ENCODE measurements at places on chromosomes 7 and 10.

DNA sequence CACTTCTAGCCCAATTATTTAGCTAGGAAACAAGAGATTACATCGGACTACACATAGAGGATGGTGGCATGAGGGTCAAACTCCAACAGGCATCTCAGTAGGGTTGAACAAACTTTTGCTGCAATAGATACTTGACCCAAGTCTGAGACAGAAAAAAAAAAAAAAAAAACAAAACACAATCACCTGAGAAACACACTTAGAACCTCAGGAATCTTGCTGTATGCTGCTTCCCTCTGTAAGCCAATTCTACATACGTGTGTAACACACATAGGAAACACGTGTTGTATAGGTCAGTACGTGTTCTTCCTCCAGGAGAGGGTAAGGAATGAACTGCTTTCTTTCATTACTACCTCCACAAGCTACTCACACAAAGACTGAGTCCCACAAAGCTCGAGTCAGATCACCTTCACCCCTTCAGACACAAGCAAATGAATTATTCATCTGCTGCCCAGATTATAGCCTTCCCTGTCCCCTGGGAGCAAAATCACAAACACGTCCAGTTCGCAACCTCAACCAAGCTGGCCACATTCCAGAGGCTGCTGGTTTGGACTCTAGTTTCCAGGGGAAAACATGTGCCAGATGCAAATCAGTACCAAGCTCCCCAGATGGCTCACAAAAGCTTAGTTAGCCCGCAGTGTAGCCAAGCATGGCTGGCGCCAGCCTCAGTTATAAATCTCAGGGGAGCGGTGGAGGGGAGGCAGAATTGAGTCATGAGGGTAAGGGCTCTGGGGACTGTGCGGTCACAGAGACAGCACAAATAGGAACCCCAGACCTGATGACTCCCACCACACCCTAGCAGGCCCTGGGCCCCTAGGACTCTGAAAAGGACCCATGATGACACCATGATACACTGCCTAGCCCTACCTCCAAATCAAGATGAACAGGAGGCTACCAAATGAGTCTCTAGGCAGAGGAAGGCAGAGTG lies 15.1 kb downstream of the PSAP start:
- DNase-seq = peak; percentile 72

- no peak for DNase-seq
Measured at GRCh38 chr7:39459636-39460035, 106.6 kb upstream of the YAE1 start.

- DNase-seq = no peak
Measured at GRCh38 chr10:103968441-103969391, 1.8 kb downstream of the SLK start.

GRCh38 chr7:43501870-43502269 lies 81.0 kb upstream of the STK17A start:
- no peak for DNase-seq

- DNase-seq = no peak
Measured at GRCh38 chr10:71038091-71038633, 149.8 kb upstream of the PCBD1 start.

DNA sequence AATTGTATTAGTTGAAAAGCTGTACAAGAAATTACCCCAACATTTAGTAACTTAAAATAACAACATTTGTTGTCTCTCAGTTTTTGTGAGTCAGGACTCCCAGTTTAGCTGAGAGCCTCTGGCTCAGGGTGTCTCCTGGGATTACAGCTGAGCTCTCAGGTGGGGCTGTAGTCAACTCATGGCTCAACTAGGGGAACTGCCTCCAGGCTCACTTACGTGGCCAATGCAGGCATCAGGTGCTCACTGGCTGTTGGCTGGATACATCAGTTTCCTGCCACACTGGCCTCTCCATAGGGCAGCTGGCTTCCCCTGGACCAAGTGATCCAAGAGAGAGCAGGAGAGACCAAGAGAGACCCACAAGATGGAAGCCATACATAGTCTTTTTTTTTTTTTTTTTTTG lies 17.5 kb downstream of the CCNY start:
- DNase-seq = no peak

DNA sequence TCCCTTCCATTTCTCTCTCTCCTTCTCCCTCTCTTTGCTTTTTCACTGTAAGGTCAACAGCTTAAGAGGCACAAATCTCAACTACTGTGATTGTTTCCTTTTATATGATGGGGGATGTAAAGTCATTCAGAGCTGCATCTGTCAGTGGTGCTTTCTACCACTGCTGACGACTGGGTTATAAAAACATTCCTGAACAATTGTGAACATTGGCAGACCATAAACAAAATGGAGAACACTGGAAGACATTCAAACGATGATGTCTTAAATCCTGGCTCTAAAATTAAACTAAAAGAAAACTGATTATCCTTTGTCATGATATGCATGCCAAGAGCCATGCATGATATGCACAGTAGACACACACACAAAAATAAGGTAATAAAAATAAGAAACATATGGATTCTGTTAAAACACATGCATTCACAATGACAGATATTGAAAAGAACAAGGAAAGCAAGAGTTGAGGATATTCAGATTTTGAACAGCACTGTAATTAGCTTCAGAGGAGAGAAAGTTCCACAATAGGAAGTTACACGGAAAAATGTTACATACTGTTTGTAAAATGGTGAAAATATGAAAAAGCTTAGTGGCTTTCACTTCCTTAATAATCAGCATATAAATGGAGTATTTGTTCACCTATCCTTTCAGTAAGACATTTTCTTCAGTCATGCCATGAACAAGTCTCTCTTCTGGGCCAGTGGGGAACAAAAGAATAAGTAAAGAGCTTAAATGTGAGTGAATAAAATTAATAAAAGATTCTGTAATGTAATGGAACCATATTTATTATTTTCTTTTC lies 89.2 kb downstream of the RNLS start:
- DNase-seq = no peak

DNA sequence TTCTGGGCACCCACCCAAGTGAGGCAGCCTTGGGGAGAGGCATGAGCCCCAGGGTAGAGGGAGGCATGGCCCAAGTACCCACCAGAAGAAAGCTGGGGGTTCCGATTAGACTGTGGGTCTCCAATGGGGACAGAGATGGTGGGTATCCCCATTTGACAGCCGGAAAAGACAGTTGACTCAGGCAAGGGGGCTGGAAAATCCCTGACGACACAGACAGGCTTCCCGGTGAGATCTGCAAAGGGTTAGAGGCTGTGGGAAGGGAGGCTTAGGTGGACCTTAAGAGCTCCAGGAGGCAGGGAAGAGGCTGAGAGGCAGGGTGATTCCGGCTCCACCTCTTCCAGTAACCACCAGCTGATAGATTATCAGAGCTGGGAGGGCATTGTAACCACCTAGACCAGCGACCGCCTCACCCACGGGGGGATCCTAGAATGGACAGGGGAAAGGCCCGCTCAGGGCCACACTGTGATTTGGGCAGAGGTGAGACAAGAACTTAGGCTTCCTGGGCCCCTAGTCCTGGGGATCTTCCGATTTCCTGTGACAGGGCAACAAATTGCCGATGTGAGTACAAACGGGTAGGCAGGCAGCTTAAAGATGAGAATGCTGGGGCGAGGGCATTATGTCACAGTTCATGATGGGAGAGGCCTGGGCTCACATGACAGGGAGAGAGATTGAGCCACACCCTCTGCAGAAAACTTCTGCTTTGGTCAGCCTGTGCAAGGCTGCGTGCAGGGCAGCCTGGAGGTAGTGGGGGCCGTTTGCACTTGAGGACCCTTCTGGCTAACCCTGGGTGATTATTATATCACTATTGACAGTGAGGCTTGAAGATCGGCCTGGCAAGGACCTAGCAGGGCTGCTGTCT lies 5.4 kb downstream of the TBATA start:
- DNase-seq = no peak

DNA sequence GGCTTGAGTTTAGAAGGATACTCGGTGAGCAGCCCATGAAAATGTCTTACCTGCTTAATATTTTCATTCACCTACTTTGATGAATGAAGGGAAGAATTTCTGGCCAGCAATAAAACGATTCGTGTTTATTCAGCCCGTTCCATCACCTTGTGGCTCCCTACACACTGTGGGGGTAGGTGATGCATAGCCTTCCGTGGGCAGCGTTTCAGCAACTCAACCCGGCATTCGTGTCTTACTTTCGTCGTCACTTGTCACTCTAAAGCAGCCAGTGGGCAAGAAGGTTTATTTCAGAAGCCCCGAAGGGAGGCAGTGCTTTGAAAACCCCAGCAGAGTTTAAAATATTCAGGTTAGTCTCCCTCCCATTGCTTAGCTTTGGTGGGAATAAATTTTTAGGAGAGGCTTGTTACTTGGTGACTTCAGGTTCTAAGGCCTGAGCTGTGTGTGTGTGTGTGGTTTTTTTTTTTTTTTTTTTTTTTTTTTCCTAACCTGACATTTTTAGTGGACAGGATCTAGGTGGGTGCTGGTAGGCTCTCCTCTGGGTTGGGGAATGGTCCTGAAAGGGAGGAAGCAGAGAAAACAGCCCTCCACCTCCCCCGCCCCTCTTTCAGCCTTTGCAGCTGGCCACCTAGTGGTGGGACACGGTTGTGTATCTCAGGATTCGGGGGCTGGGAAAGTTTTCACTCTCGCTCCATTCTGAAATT lies 1.8 kb downstream of the GRK5 start:
- peak; percentile 73 for DNase-seq

DNA sequence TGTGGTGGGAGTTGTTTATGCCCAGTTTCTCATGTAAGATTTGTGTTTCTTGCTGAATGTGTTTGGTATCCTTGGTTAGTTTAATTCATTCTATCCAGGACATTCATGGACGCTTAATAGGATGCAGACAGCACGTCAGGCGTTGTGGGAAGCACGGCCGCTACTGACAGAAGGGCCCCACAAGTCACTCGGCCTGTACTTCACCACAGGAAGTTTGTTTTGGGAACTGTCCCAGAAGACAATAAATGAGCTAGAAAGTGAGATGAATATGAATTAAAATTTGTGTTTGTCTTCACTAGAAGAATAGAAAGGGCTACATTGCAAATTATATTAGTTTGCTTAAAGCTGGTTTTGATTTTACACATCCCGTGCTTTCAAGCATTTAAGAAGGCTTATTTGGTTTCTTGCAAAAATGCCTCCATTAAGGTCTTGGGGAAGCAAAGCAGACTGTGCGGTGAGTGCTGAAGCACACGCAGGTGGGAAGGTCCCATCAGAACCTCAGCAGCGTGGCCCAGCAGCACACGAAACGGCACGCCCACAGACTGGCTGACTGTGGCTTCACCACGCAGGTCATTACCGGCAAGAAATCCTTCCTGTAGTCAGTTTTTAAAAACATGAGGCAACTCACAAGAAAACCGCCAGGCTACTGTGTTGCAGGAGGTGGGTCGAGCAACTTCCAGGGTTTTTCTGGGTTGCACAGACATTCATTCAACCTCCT lies 74.1 kb downstream of the VIPR2 start:
- no peak for DNase-seq

DNA sequence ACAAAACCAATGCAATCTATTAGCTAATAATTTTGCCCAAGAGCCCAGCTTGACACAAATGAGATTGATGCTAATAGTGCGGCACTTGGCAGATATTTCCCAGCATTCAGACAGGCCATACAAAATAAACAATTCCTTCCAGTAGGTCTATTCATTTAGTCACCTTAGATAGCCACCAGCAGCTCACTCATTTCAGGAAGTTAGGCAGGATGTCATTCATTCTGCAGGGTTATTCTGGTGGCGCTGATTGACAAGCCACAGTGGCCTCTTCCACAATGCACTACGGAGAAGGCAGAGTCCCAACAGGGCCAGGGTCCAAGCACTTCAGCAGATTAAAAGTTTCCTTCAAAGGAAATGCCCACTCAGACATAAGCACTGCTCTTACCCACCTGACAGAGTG lies 55.8 kb downstream of the PIK3AP1 start:
- no peak for DNase-seq

DNA sequence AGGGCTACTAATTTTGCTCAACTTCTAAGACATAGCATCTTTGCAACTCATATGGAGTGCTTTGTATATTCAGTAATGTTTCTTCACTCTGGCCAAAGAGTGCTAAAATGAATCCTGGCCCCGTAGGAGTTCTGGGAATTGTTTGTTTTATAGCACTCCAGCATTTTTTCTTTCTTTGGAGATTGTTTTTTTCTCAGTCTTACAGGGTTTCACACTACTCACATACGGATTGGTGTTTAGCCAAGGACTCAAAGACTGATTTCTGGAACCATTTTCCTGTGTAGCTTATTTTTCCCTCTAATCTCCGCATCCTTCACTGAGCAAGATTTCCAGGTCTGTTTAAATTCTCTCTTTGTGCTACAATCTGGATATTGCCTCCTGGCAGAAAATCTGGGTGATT lies 6.4 kb downstream of the TAS2R41 start:
- DNase-seq = no peak

- DNase-seq = no peak
Measured at GRCh38 chr10:86413046-86413728, 46.6 kb upstream of the GRID1 start.

DNA sequence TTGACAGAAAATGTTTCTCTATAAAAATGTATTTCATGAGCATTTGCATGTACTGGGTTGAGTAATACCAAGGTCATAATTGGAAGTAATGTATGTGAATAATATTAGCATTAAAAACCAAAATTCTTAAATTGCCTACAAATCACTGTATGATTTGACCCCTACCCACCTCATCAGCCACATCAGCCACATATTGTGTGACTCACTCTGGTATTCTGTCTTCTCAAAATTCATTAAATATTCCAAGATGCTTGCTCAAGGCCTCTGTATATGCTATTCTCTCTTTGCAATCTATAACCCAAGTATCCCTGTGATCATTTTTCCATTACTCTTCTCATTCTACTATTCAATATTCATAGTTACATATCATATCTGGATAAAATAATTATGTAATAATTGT lies 21.4 kb downstream of the POT1 start:
- DNase-seq = no peak

DNA sequence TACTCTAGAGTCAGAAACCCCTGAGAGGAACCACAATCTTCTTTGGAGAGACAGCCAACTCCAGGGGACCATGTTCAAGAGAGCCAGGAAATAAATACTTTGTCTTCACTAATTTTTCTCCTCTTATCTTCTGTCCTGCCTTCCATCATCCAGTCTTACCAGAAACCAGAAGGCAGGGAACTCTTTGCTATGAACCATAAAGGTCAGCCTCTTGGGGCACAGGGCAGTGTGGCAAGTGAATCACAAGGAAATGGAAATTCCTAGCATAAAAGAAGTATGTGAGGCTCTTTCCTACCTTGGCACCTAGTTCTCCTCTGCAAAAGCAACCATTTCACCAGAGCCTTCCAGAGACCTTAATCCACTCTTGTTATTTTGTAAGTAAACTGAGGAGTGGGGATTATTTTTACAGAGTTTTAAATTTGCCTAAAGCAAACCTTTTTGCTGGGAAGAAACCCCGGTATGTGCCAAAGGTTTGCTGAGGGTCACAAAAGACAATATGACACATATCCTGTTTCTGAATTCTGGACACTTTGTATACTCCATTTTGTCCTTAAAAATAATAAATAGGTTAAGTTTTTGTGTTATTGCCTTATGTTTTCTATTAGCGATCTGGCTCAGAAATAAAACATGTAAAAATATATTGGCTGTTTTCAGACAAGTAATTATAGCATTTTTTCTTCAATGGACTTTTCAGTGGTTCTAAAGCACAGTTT lies 87.1 kb downstream of the ADAM22 start:
- DNase-seq = no peak

DNA sequence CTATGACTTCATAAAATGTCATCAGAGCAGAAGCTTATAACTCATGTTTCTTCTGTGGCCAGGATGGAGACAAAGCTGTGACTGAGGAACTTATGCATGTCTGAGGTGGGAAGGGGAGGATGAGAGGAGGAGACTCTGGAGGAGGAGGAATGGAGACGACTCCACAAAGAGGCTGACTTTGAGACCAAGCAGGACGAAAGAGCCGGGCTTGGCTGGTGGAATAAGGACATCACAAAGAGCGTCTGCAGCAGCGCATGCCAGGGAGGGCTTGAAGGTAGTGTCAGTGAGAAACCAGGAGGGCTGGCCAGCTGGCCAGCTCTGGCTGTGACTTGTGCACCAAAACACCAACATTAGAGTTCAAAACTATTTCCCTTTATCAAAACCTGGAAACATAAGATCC lies 6.1 kb upstream of the GDF2 start:
- peak; percentile 11 for DNase-seq
